ENCODE measurements at places on chromosomes 12 and 14.
A peak's percentile ranks its signal among the peaks of the same experiment; 100 is the strongest.

- no peak for DNase-seq
These were observed 17.6 kb downstream of the AVIL start for GRCh38 chr12:57800965-57801364.

DNA sequence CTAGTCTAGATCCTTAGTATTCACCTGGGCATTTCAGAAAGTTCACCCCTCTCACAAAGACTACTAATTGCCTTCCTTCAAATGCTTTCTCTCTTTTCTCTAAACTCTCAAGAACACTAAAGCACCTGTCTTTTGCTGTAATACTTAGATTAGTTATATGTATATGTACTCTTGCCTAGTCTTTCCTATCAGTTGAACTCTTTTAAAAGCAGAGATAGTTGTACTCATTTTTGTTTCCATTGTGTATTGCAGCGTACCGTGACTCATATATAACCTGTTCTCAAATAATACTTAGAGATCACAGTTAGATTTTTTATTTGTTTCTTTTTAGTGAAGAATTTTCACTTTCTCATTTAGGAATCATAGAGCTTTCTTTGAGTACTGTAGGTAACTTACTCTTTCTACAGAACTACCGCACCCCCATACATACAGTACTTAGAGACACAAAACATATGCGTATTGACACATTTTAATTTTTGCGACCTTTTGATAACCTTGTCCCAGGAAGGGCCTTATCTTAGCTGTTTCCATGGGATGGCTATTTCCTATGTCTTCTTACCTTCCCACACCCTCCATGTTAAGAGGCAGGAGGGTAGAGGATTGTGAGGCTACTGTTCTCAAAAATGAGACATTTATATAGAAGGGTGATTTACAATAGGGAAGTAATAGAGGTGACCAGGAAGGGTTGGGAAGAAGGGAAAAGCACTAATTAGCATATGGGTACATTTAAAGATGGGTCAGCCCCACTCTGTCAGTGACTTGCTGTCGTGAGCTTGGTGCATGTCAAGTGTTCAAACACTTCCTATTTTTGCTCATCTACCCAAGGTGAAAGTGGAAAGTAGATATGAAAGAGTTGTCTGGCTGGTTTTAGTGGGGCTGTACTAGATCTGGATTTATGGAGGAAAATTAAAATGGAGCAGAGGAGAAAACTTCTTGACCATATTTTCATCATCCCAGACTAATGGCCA, 74.3 kb downstream of the PLEKHA5 start:
- no peak for DNase-seq

GRCh38 chr12:52151837-52152783, 39.7 kb downstream of the KRT80 start:
- DNase-seq, result peak; percentile 30

- DNase-seq, result no peak
These were observed 57.3 kb upstream of the SYNE2 start for GRCh38 chr14:63795532-63795931.

DNA sequence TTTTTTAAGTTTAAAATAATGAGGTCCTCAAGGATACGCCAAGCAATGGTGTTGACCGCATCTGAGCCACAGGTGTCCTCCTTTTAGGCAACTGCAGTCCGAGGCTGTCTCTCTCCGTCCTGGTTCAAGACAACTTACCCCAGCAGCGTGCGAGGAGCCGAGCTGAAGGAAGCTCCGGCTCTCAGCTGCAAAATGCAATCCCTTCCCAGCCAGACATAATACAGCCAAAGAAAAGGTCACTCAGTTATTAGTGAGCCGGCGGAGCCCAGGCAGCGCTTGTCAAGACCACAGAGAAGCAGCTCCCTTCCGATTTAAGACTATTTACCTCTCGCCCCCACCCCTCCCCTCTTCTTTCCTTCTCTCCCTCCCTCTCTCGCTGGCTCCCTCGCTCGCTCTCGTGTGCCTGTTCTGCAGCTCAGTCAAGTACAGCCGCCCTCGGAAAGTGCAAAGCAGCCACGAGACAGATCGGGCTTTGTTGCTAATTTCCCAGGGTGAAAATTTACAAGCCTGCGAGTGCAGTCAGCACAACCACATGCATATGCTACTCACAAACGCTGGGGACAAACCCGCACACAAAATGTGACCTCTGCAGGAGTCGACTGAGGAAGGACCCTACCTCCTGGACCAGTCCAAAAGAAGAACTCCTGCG, 363 bp upstream of the LMO3 start:
- DNase-seq, result no peak

DNA sequence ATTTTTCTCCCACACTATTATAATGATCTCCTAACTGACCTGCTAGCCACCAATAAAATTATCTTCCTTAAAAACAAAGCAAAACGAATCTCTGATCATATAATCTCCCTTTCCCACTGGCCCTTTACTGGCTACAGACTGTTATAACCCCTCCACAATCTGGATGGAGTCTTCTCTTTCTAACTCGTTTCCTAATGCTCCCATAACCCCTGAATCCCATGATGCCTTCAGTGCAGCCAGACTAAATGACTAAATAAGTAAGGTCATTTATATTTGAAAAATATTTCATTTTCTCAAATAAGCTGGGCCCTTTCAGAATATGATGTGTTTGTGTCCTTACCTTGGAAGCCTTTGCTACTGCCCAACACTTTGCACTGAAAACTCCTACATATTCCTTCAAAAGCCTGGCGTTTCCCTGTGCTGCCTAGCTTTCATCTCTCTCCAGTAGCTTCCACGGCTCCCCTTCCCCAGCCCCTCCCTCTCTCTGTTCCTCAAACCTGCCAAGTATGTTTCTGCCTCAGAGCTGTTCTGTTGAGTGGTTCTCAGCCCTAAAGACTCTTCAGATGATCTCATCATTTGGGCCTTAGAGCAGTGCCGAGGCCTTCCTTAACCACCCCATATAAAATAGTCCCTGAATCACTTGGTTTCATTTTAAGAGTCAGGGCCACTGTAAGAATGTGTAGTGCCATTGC, 91.7 kb downstream of the MYRFL start:
- DNase-seq, result no peak

DNA sequence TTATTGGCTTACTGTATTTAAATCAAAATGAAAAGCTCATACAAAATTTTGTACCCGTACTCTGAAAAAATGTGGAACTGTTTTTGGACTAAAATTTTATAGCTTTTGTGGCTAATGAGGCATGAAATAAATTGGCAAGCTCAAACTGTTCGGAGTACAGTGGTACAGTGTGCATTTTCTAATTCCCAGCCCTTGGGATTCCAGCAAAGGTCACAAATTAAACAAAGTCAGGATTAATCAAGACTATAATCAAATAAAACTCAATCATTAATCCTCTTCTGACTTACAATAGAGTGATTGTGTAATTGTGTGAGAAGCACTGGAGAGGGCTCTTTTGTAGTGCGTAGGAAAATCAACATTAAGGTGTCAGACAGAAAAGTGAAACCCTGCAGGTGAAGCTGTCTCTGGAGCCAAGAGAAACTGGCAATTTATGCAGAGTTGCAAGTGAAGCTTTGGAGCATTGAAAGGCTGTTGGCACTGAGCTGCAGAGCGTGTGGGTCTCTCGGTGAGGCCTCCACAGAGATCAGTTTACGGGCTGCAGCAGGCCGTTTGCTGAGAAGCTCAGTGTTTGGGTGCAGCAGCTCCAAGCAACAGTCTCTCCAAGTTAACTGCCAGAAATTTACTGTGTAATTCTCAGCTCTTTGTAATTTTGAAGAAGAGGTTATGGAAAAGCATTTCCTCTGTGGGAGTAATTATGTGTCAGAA, 275.9 kb downstream of the FBXL14 start:
- DNase-seq, result peak; percentile 43

DNA sequence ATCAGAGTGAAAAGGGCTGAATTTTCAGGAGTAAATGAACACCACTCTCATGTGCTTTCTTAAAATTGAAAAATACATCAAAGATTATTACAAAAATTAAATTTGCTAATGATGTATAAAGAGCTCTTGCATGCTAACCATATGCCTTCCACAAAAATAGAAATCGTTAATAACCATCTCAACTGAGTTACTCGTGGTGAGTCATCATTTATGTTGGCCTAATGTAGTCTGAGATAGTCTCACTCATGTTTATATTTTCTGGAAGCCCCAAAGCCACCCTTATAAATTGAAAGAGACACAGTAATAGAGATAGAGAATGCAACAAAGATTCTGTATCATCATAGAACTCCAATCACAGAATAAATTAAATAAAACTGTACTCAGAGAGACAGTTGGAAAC, 131.2 kb downstream of the KCNH5 start:
- peak; percentile 6 for DNase-seq

- DNase-seq, result no peak
These were observed 5.3 kb downstream of the ELK3 start for GRCh38 chr12:96199464-96199863.

- DNase-seq, result peak; percentile 38
These were observed 61.9 kb upstream of the BEGAIN start for GRCh38 chr14:100649173-100649519.

GRCh38 chr14:100440207-100440631, 117.1 kb downstream of the SLC25A47 start:
- DNase-seq, result peak; percentile 20

- no peak for DNase-seq
These were observed 74.2 kb upstream of the ATP2B1 start for GRCh38 chr12:89782807-89783206.

DNA sequence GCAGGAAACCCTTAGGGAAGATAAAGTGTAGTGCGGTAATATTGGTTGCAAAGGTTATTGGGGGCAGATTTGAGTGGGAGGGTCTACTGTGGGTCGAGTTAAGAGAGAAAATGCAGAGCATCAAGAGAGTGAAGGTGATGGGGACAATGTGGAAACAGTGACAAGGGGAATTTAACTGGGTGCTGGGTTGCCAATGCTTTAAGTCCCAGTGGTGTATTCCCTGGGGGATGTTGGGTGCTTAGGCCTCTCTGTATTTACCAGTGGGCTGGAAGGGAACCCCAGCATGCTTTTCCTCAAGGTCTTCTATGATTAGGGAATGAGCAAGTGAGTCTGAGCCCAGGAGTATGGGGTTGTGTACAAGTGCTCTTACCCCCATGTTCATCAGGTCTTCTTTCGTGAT, 10.6 kb downstream of the BCAT1 start:
- no peak for DNase-seq

GRCh38 chr12:62113366-62114011, 146.7 kb upstream of the USP15 start:
- DNase-seq, result no peak

- DNase-seq, result no peak
These were observed 27.1 kb upstream of the C12orf71 start for GRCh38 chr12:27109334-27110028.

DNA sequence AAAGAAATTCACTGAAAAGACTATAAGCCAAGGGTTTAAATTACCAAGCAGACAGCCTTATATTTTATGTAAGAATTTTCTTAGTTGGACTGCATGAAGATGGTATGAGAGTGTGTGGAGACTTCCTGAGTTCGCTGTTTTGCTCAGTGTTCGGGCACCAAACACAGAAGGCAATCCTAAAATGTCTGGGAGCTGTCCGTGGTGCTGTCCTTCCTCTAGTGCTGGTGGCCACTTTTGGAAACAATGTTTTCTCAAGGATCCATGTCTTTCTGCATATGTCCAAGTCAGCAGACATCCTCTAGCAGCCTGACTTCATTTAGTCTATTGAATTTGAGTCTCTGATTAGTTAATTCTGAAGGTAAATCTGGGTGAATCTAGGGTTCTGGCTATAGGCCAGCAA, 135.8 kb downstream of the SLC8A3 start:
- no peak for DNase-seq

GRCh38 chr14:69012256-69012953, 33.3 kb upstream of the ACTN1 start:
- DNase-seq, result no peak

- peak; percentile 46 for DNase-seq
These were observed 62.6 kb upstream of the BBS10 start for GRCh38 chr12:76410781-76411180.

DNA sequence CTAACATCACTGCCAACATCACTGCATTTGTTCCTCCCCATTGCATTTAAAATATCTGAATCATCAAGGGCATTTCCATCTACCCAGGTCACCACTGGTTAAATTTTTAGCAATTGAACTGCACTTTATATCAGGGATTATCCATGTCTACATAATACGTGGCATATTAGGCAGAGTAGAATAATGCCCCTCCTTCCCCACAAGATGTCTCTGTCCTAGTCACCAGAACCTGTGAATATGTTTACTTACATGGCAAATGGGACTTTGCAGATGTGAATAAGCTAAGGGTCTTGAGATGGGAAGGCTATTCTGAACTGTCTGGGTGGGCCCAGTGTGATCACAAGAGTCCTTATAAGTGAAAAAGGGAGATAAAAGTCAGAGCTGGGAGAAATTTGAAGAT, 181.7 kb upstream of the ARID2 start:
- DNase-seq, result no peak

DNA sequence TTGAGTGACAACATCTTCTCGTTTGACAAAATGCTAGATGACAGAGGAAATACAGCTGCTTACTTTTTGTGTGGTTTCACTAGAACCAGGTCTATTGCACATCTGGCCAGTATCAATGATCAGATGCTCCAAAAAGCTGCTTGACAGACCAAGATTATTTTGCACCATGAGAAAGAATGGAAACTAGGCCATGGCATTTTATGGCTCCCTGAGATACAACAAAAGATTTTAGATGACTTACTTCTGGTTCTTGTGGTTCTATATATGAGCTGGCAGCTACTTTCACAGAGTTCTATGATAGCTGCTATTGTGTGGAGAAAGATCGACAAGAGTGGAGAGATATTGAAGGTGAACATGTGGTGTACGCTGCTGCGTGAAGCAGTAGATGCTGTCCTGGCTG, 25.9 kb upstream of the PPFIBP1 start:
- no peak for DNase-seq

GRCh38 chr14:51626788-51627187, 24.9 kb upstream of the FRMD6 start:
- DNase-seq, result no peak

GRCh38 chr12:68951652-68952051, 18.7 kb upstream of the CPM start:
- no peak for DNase-seq

GRCh38 chr12:132781938-132782337, 20.3 kb upstream of the ANKLE2 start:
- DNase-seq, result no peak

DNA sequence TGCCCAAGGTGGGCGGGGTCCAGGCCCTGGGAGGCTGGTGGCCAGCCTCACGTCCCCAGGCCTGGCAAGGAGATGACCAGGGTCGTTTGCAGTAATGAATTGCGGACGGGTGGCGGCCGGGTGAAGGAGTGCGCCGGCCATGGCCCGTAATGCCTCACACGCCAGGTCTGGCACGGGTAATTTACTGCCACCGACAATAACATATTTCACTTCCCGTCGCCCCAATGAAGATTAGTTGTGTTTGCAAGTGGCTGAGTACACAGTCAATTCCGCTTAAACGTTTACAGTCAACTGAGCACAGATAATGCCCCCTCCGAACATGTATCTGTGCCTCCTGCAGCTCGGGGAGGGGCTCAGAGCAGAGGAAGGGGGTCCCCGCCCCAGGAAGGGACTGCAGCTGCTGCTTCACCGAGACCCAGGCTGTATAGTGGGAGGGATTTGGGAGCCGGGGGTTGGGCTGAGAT, 48.3 kb downstream of the MVK start:
- no peak for DNase-seq

GRCh38 chr14:53996041-53996440, 39.4 kb upstream of the BMP4 start:
- no peak for DNase-seq

- peak; percentile 62 for DNase-seq
These were observed 428 bp downstream of the RNF41 start for GRCh38 chr12:56221232-56221756.

- DNase-seq, result no peak
These were observed 2.6 kb downstream of the RTN1 start for GRCh38 chr14:59868021-59868420.

Data from fibroblast of skin of left quadriceps (primary cell).